ENCODE measurements at places on chromosomes 11 and 22.

DNA sequence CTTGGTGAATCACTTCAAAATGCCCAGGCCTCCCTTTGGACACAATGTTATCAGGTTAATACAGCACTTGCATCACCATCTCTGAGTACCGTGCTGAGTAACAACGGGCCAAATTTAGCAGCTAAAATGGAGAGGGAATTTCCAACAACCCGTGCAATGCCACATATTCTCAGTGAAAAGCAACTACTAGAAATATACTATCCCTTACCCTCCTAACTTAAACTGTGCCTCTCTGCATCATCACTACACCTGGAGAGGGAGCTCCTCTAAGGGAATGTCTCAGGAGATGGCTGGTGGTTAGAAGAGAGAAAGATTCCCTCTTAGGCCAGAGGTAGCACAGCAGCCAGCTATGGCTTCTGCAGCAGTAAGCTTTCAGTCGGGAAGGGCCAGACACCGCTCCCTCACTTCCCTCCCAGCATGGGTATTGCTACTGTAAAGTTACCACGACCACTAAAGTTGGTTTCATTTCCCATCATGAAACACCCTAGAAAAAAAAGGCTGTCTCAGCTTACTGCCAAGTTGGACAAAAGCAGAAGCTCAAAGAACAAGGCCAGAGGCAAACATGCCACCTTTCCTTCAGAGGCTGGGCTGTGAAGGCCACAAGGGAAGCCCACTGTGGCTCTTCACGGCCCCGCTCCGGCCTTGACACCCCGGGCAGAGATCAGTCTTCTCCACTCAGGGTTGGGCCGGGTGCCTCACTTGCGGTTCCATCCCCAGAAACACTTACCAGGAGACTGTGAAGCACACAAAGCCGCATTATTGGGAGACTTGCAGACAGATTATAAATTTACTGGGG, 3.9 kb downstream of the MAML2 start:
- peak; percentile 35 for DNase-seq

DNA sequence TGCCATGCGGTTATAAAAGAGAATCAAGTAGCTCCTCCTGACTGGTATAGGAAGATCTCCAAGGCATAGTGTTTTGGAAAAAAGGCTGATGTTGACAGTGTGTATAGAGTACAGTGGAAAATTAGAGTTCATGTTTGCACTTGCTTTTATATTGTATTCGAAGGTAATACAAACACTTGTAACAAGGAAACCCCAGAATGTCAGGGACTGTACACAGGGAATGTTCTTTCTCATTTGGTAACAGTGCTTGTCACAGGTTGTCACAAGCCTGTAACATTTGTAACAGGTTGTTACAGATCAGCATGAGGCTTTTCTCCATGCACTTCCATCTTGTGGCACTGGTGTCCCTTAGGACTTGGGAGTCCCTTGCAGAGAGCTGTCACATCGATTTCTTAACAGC, 64.0 kb downstream of the GRK3 start:
- DNase-seq = no peak

- no peak for DNase-seq
Measured at GRCh38 chr11:45932217-45932616, 9.8 kb downstream of the LARGE2 start.

- DNase-seq = no peak
Measured at GRCh38 chr11:32183512-32183911, 92.6 kb downstream of the RCN1 start.

DNA sequence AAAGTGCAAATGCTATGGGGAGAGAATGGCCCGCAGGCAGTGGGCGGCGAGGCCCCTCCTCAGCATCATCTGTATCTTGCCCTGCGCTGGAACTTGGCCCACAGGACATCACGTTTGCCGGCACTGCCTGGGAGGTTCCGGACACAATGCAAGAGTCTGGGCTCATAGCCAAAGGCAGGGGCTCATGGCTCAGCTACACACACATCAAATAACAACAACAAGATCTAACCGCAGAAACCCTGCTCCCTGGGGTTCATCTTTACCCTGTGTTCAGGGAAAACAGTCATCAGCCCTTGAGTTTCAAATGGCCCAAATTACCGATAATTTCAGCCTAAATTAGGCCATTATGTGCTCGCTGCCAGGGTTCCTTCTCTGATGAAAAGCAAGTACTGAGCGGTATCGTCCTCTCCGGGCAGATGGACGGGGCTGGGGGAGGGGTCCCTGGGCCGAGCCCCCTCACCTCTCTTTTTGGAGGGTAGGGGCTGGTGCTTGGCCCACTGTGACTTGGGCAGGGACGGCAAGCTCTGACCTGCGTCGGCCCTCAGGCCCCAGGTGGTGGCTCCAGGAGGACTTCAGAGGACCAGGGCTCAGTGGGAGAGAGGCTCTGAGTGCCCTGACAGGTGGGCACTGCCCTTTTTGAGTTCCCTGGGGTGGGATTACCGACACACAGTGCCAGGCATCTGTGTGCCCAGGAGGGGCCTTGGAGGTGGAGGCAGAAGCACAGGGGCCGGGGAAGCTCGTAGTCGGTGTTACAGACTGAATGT, 25.0 kb upstream of the GAL start:
- DNase-seq = no peak

GRCh38 chr11:87466223-87466622, 428.5 kb downstream of the TMEM135 start:
- DNase-seq = no peak

- no peak for DNase-seq
Measured at GRCh38 chr11:68680541-68681231, 3.7 kb upstream of the GAL start.

- DNase-seq = no peak
Measured at GRCh38 chr11:128603003-128603696, 15.8 kb upstream of the ETS1 start.

DNA sequence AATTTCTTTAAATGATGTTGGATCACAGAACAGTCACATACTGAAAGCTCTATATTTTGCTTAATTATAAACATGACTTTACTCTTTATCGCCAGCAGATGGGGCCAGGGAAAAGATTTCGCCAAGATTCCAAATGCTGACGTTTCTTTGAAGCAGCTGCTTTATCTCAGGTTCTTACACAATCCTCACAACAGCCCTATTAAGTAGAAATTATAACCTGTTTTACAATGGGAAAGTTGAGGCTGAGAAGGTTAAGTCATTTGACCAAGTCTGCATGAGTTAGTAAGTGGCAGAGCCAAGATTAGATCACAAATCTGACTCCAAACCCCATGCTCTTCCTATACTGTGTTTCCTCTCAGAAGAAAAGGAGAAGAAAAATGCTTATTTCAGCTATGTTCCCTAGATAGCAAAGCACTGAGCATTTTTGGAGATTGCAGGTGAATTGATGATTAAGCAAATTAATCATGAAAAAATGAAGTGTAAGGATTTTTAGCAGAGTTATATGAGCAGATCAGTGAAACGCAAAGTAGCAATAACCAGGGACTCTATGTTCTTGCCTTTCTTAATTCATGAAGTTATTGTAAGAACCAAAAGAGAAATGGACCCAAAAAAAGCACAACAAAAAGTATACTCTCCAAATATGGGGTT, 79.0 kb downstream of the AASDHPPT start:
- peak; percentile 46 for DNase-seq

DNA sequence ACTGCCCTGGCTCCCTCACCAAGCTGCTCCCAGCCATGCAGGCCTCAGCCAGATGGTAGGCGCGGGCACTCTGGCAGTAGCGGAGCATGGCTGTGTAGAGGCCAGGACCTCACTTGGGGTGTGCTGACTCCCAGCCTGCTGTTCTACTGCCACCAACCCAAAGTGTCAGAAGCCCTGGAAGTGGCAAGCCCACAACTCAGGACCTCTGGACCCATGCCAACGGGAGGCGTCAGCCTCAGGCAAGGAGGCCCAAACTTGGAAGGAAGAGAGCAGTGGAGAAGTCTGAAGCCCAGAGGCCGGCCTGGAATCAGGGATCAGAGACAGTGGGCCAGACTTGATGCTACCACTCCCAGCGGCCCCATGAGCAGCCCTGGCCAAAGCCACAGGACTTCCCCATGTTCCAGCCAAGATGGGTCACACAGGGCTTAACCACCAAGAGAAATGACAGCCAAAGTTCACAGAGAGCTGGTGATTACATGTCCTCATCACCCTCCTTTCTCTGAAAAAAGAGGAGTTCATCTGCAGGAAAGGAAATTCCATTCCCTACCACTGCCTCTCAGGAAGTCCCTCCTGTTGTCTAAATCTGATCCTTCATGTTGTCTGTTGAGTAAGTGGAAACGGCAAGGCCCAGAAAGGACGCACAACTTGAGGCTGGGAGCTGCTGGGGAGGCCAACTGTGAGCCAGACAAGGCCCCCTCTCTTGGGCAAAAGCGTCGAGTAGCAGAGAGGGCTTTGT, 4.4 kb downstream of the ARRB1 start:
- no peak for DNase-seq

- no peak for DNase-seq
Measured at GRCh38 chr11:62732830-62733229, 4.5 kb downstream of the TTC9C start.
